ENCODE measurements at places on chromosomes 6 and 20. TPM values are rescaled to one million over a fixed set of nuclear protein-coding genes. Genes with fewer than 3 reads are reported as not detected.

The SYCP2 gene
- polyA plus RNA-seq = 1.2 TPM

The FILIP1 gene
- not detected for polyA plus RNA-seq

The PERP gene
- polyA plus RNA-seq = not detected

The LINC00237 gene
- 0.31 TPM for polyA plus RNA-seq

The GPLD1 gene
- polyA plus RNA-seq = not detected

The DDX43 gene
- not detected for polyA plus RNA-seq

The MRPS18B gene
- polyA plus RNA-seq = 45.2 TPM

The CNBD2 gene
- polyA plus RNA-seq = 8.0 TPM

The PACSIN1 gene
- not detected for polyA plus RNA-seq

The CDSN gene
- polyA plus RNA-seq = not detected

The HLA-DQA1 gene
- 191 TPM for polyA plus RNA-seq

The SLC22A2 gene
- polyA plus RNA-seq = not detected

The TCP11 gene
- not detected for polyA plus RNA-seq

The C20orf141 gene
- not detected for polyA plus RNA-seq

The SLC23A2 gene
- polyA plus RNA-seq = 6.4 TPM

The NXT1 gene
- polyA plus RNA-seq = 37.8 TPM

The PGC gene
- not detected for polyA plus RNA-seq

The CST4 gene
- polyA plus RNA-seq = not detected

The RAB44 gene
- polyA plus RNA-seq = 17.1 TPM

The PNLDC1 gene
- polyA plus RNA-seq = not detected

Data from CD14-positive monocyte (primary cell).